ENCODE measurements at places on chromosomes 1 and 21.

GRCh38 chr1:220045356-220046051 lies 801 bp downstream of the EPRS1 start:
- DNase-seq, result peak; percentile 9

DNA sequence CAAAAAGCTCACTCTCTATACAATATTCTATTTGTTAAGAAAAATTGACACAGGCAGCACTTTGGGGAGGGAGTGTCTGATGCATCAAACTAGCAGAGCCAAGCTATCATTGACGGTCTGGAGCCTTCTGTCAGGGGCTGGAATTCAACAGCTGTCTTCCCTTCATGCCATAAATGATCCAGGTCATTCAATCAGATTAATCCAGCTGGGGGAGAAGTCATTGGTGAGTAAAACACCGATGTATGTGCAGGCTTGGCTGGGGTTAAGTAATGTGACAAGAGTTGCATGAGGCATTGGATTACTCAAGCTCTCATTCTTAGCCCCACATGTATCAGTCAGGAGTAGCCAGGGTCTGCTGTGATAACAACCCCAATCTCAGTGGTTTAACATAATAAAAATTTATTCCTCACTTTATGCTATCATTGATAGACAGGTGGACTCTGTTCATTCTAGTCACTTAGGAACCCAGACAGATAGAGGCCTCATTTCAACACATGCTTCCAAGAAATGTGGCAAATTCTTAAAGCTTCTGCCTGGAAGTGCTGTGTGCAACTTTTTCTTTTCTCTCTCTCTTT lies 118.1 kb upstream of the GADD45A start:
- DNase-seq, result no peak

GRCh38 chr1:16266411-16267118 lies 29.6 kb upstream of the CPLANE2 start:
- DNase-seq, result no peak

DNA sequence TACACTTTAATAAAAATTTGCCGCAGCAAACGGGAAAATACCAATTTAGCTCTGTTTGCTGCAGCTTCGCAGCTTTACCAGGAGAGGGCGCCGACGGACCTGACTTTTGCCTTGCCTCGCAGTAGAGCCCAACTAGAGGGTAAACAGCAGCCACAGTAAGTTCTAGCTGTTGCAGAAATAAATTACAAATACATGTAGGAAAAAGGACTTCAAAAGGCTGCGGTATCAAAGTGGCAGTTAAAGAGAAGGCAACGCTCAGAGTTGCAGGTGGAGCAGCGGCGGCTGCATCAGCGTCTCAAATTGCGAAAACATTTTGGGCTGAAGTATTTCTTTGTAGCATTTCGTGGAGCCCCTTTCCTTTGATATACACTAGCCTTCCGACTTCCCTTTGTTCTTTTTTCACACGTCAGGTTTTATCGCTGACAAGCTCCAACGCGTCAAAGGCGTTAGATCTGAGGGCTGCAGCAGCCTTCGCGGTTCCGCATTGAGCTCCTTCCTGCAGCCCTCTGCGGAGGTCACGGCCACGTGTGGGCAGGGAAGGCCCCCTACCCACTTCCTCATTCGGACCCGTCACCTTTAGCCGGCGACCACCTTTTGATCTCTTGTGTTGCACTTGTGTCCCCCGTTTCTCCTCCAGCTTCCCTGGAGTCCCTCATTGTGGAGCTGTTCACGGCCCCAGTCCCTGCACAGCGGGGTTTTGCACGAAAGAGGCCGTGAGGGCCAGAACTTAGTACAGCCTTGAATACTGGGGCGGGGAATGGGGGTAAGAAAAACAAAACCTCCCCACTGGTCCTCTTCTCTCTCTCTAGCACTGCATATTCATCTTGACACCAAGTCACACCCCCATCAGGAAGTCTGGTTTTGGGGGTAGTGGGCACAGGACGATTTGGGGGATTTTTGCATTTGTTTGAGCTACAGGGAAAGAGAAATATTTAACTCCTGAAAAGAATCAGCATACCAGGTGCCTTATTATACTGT lies 72.8 kb downstream of the S1PR1 start:
- DNase-seq, result peak; percentile 73

DNA sequence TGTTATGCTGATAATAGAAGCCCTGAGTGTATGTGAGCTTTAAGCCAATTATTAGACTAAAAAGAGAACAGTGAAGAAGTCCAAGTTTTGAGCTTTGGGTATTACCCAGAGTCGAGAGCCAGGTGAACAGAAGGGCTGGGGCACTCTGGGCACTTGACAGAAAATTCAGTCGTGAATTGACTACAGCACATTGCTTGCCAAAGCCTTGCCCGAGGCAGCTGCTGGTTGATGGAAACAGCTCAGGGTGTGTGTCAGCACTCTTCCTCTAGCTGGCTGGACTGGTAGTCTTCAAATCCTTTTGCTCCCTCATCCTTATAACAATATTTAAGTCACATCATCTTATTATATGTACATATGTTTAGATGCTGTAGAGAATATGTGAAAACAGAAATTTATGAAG lies 21.3 kb downstream of the PDE4B start:
- DNase-seq, result no peak

DNA sequence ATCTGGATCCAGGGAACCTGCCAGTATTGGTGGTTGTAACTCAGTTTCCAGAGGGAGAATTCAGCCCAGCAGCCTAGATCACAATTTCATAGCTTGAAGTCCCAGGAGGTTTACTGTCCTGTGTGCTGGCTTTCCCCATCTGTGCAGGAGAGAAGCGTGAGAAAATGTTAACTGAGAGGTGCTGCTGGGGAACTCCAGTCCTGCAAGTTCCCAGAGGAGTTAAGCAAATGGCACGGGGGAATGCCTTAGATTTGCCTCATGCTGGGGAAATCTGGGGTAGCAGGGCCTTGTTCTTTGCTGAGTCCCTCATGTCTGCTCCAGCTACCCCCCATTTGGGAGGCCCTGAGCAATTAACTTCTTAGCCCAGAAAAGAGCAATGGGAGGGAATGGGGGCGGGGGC lies 25.1 kb upstream of the SLAMF6 start:
- DNase-seq, result no peak

DNA sequence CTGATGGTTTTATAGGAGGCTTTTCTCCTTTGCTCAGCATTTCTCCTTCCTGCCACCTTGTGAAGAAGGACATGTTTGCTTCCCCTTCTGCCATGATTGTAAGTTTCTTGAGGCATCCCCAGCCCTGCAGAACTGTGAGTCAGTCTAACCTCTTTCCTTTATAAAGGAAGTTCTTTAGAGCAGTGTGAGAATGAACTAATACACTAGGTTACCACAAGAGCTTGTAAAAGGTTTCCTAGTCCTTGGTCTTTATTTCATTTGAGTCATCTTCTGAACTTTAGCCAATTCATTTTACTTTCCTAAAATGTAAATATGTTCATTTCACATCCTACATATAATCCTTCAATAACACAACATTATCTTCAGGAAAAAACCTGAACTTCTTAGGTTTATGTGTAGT lies 365.3 kb downstream of the HHIPL2 start:
- no peak for DNase-seq

GRCh38 chr1:59007429-59007819 lies 223.6 kb upstream of the JUN start:
- no peak for DNase-seq

DNA sequence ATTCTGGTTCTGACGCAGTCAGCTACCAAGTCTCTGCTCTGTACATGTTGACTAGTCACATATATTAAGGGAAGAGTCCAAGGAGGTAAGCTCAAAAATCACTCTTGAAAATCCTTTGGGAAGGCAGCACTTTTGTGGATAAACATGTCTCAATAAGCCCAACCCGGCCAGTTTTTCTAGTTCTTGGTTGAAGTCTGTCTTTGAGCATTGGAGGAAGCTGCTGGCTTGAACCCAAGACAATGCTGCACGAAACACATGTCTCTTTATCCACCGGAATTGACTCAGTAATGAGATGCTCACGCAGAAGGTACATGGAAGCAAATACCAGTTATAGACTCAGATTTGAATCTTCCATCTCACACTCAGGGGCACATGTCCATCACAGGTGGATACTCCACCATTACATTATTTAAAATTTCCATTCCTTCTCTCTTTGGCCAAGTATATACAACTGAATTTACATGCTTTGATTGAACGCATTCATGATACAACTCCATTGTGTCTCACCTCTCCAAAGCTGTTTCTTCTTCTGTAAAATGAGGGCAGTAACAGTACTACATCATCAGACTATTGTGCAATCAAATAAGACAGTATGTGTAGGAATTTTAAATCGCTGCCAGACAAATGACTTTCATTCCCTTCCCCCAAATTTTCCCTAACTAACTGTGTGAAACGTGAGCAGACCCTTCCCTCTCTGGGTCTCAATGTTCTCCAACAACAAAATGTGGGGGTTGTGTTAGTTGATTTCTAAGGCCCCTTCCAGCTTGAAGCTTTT lies 9.6 kb upstream of the GUCA2A start:
- DNase-seq, result no peak

DNA sequence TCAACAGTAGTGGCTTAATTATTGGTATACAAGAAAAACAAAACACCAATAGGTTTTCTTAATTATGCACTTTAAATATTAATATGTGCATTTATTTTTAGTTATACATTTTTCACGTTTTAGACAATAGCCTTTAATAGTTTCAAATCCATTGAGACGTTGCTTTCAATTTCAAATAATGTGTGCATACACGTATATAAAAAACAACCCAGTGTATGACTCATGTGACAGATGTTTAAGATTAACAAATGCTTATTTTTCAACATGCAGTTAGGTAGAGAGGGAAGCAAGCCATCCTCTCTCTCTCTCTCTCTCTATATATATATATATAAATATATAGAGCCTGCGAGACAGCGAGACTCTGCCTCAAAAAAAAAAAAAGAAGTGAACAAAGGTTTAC lies 24.3 kb downstream of the EYA3 start:
- no peak for DNase-seq

DNA sequence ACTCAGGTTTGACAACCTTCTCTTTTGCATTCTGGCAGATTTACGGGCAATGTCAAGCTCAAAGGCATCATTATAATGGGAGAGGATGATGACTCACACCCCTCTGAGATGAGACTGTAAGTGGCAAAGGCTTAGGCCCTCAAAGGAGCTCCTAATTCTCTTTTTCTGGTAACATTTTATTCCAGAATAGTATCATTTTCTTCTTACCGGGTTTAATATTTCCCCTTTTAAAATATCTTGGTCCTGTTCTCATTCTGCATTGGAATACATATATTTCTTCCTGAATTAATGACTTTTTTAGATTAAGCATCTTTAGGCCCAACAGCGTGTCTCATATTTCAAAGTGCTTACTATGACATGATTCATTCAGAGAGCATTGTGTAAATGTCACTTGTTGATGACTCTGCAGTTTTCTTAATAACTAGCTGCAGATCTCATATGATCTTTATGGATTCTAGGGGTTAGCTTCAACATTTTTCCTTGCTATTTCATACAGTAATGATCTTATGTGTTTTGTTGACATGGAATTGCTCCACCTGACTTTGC lies 1.7 kb downstream of the PITHD1 start:
- DNase-seq, result no peak

GRCh38 chr1:95396557-95396956 lies 162.5 kb downstream of the RWDD3 start:
- DNase-seq, result no peak

GRCh38 chr1:161966067-161966466 lies 57.6 kb downstream of the OLFML2B start:
- DNase-seq, result no peak
